ENCODE measurements at places on chromosomes 12 and 14. TPM values are rescaled to one million over a fixed set of nuclear protein-coding genes. Genes with fewer than 3 reads are reported as not detected.
A peak's percentile ranks its signal among the peaks of the same experiment; 100 is the strongest.

OTOGL gene
- total RNA-seq, result 0.09 TPM

SERPINA6 gene
- total RNA-seq, result not detected

AICDA gene
- 0.75 TPM for total RNA-seq

POTEM gene
- not detected for total RNA-seq

MAP1LC3B2 gene
- total RNA-seq, result not detected

DNA sequence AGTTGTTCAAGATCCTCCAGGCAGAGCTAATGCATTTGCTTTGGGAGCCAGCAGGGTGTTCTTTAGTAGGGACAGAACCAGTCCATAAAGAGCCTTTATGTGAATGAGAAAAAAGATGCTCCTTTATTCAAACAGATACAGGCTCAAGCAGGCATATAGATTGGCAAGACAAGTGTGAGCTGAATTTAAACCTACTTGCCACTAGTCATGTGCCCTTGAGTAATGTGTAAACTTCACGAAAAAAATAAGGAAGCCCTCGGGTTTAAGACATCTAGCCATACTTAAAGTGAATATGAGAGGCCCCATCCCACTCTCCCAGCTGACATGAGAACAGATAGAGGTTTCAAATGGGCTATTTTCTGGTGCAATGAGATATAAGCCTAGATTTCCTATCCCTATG lies 43.1 kb upstream of the STRAP start:
- no peaks in the 10 kb centered on the region for H3K4me1 ChIP-seq
- no peaks in the 10 kb centered on the region for H3K36me3 ChIP-seq
- H3K4me3 ChIP-seq, result no peak overlapping the region

DNA sequence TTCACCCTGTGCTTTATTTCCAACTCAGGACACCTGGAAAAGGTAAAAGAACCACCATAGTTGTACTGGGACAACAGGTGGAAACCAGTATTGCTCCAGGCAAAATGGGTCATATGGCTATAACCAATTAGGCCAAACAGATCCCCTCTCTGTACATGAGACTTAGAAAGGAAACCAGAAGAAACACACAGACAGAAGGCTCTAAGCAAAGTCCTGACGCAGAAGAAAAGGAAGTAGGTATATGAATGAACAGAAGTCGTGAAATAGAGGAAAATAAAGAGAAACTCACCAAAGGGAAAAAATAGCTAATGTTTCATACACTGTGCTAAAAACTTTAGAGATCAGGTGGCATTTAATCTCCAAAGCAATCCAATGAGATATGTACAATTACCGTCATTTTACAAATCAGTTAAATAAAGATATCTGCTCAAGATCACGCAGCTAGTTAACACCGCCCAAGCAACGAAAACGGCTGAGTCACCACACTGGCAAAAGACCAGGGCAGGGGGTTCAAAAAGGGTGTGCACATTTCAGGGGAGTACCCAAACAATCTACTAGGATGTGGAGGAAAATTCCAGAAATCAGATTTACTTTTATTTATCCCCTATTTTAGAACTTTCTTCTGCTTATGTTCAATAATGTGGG lies 82.3 kb downstream of the ITPR2 start:
- no peaks in the 10 kb centered on the region for H3K27me3 ChIP-seq
- H3K4me3 ChIP-seq, result no peak overlapping the region
- peaks cover 7% of the 10 kb centered on the region for H3K4me1 ChIP-seq
- no peak overlapping the region for H3K27ac ChIP-seq
- no peaks in the 10 kb centered on the region for H3K36me3 ChIP-seq
- DNase-seq, result no peak

GRCh38 chr12:113340061-113340460 lies 5.2 kb upstream of the SLC8B1 start:
- H3K4me1 ChIP-seq, result peaks cover 6% of the 10 kb centered on the region
- H3K4me3 ChIP-seq, result no peak overlapping the region
- DNase-seq, result no peak

GRCh38 chr14:56121816-56122215 lies 3.6 kb downstream of the PELI2 start:
- H3K27ac ChIP-seq, result no peak overlapping the region
- DNase-seq, result no peak
- no peak overlapping the region for H3K4me3 ChIP-seq
- no peaks in the 10 kb centered on the region for H3K36me3 ChIP-seq
- no peaks in the 10 kb centered on the region for H3K27me3 ChIP-seq
- peaks cover 38% of the 10 kb centered on the region for H3K4me1 ChIP-seq

DNA sequence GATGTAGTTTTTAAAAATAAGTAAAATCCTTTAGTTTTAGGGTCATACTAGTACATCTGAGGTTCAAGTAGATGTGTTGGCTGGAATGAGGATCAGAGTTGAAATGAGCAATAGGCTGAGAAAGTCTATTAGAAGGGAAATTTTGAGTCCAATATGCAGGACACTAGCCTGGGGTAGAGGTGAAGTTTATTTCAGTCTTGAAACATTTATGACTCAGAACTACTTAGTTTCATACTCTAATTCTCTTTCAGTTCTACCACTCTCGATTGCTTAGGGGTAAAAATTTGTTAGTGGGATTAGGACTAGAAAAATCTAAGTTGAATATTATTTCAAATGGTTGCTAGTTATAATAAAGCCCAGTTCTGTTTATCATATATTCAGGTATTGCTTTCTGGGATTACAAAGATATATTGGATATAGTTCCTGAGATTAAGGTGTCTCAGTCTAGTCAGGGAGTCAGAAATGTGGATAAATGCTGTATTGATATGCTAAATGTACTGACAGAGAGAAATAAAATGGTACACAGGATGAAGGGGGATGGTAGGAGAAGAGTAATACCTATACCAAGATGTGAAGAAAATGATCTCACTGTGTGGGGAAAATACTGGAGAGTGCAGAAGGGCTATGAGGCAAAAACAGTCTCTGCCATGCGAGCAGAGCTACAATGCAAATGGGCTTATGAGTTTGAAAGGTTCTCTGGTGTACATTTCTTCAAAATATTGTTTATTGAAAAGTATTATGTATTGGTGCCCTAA lies 395.8 kb upstream of the FBXO33 start:
- H3K4me1 ChIP-seq, result no peaks in the 10 kb centered on the region
- no peak overlapping the region for H3K27ac ChIP-seq
- no peaks in the 10 kb centered on the region for H3K27me3 ChIP-seq
- no peaks in the 10 kb centered on the region for H3K36me3 ChIP-seq

- no peak overlapping the region for H3K4me3 ChIP-seq
- H3K36me3 ChIP-seq, result no peaks in the 10 kb centered on the region
- peaks cover 4% of the 10 kb centered on the region for H3K27me3 ChIP-seq
Measured at GRCh38 chr12:26162905-26163304, 32.5 kb upstream of the SSPN start.

- no peak overlapping the region for H3K27ac ChIP-seq
- H3K27me3 ChIP-seq, result no peaks in the 10 kb centered on the region
- H3K4me3 ChIP-seq, result no peak overlapping the region
- no peak for DNase-seq
- H3K36me3 ChIP-seq, result no peaks in the 10 kb centered on the region
- H3K4me1 ChIP-seq, result no peaks in the 10 kb centered on the region
Measured at GRCh38 chr12:105090361-105090760, 6.1 kb upstream of the ALDH1L2 start.

GRCh38 chr14:68365228-68365627 lies 427.6 kb downstream of the ZFP36L1 start:
- DNase-seq, result no peak
- no peaks in the 10 kb centered on the region for H3K36me3 ChIP-seq
- H3K4me1 ChIP-seq, result peaks cover 28% of the 10 kb centered on the region
- H3K27ac ChIP-seq, result peak overlapping the region; percentile 56
- no peaks in the 10 kb centered on the region for H3K27me3 ChIP-seq
- H3K4me3 ChIP-seq, result no peak overlapping the region

GRCh38 chr14:104313674-104314073 lies 175.3 kb downstream of the KIF26A start:
- DNase-seq, result no peak
- H3K27ac ChIP-seq, result no peak overlapping the region
- H3K4me1 ChIP-seq, result no peaks in the 10 kb centered on the region
- no peak overlapping the region for H3K4me3 ChIP-seq
- no peaks in the 10 kb centered on the region for H3K36me3 ChIP-seq
- H3K27me3 ChIP-seq, result no peaks in the 10 kb centered on the region

DNA sequence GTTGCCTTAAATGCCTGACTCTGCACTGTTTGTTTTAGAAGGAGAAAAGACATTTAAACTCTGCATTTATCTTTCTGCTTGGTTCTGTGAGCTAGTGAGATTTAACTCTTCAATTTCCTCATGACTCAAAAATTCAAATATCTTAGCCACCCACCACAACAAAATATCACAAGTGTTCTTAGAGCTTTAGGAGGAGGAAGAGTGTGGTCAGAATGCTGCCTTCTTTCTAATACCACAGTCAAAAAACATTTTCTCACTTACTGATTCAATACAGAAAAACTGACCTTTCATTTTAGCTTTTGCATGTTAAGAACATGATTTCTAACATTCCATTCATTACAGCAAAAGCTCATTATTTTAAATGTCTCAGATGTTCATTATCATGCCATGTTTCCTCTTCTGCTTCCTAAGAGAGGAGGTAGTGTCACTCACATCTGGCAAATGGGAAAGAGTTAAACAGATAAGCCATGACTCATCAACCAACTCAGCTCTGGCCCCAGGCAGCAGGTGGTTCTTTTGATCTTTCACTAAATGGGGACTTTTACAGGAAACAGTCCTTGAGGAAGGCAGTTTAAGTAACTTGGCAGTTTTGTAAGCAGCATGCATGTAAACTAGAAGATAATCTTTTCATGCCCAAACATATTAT lies 56.4 kb upstream of the RNU6-8 start:
- H3K36me3 ChIP-seq, result no peaks in the 10 kb centered on the region
- no peak overlapping the region for H3K4me3 ChIP-seq
- H3K27me3 ChIP-seq, result no peaks in the 10 kb centered on the region
- DNase-seq, result no peak
- H3K27ac ChIP-seq, result no peak overlapping the region

- no peak overlapping the region for H3K4me3 ChIP-seq
- H3K4me1 ChIP-seq, result peaks cover 17% of the 10 kb centered on the region
- DNase-seq, result peak; percentile 91
- H3K27me3 ChIP-seq, result no peaks in the 10 kb centered on the region
- H3K36me3 ChIP-seq, result no peaks in the 10 kb centered on the region
Measured at GRCh38 chr12:15278816-15279658, 43.3 kb upstream of the PTPRO start.

GRCh38 chr14:62824086-62824485 lies 221.2 kb downstream of the KCNH5 start:
- H3K27ac ChIP-seq, result no peak overlapping the region
- H3K4me3 ChIP-seq, result no peak overlapping the region
- H3K4me1 ChIP-seq, result no peaks in the 10 kb centered on the region
- H3K27me3 ChIP-seq, result no peaks in the 10 kb centered on the region
- no peaks in the 10 kb centered on the region for H3K36me3 ChIP-seq

DNA sequence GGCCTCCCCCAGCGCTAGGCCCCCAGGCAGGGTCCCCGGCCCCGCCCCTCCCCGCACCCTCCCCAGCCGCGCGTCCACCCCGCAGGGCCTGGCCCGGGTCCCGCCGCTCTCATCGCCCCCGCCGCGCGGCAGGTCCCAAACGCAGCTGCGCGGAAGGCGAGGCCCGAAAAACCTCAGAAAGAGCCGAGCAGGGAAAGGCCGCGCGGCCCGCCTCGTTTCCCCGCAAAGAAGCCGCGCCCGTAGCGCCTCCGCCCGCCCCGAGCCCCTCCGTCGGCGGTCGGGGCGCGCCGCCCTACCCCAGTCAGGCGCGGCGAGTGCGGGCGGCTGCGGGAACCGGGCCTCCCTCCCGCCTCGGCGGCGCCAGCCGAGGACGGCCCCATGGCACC lies 324 bp downstream of the POLE start:
- H3K27ac ChIP-seq, result no peak overlapping the region
- DNase-seq, result no peak
- no peaks in the 10 kb centered on the region for H3K36me3 ChIP-seq
- H3K4me3 ChIP-seq, result peak overlapping the region; percentile 69
- peaks cover 8% of the 10 kb centered on the region for H3K4me1 ChIP-seq

DNA sequence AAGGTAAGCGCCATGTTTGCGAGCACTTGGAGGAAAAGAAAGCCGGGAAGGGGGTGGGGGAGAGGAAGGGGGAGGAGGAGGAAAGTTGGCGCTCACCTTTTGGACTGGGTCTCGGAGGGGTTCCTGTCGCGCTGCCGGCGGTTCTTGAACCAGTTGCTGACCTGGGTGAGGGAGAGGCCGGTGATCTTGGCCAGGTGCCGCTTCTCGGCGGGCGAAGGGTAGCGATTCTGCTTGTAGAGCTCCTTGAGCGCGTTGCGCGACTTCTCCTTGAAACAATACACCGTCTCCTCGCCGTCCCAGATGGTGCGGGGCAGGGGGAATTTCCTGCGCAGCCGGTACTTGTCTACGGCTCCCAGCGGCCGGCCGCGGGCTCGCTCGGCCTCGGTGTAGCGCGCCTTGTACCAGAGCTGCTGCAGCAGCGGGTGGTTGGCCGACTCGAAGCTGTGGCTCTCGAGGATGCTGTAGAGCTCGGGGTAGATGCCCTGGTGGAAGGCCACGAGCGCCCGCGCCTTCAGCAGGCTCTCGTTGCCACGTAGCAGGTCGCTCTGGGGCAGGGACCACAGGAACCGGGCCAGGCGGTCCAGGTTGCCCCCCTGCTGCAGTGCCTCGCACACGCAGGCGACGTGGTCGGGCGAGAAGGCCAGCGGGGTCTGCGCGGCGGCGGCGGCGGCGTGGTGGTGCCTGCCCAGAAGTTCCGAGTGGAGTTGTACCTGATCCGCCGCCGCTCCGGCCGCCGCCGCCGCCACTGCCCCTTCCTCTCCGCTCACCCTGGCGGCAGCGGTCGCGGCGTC lies 840 bp downstream of the SIX4 start:
- peaks cover 48% of the 10 kb centered on the region for H3K27me3 ChIP-seq
- peaks cover 16% of the 10 kb centered on the region for H3K4me1 ChIP-seq
- peak overlapping the region; percentile 68 for H3K4me3 ChIP-seq
- peak; percentile 75 for DNase-seq
- no peaks in the 10 kb centered on the region for H3K36me3 ChIP-seq

DNA sequence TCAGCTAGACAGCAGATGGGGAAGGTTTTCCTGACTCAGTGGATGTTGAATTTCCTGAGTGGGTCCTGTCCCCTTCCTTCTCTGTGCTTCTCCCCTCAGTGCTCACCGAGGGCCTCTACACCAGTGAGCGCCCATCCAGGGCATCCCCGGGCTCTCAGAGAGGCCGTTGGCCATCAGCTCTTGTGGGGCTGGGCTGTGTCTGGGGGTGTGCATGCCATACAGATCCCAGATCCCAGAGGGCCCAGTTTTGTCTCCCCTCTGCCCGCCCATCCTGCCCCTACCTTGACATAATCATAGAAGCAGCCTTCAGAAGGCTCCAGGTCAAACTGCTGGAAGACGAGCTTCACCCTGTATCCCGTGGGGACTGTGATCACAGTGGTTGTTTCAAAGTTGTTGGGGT lies 1.1 kb downstream of the C1R start:
- H3K4me1 ChIP-seq, result peaks cover 37% of the 10 kb centered on the region
- peak overlapping the region; percentile 80 for H3K27ac ChIP-seq

DNA sequence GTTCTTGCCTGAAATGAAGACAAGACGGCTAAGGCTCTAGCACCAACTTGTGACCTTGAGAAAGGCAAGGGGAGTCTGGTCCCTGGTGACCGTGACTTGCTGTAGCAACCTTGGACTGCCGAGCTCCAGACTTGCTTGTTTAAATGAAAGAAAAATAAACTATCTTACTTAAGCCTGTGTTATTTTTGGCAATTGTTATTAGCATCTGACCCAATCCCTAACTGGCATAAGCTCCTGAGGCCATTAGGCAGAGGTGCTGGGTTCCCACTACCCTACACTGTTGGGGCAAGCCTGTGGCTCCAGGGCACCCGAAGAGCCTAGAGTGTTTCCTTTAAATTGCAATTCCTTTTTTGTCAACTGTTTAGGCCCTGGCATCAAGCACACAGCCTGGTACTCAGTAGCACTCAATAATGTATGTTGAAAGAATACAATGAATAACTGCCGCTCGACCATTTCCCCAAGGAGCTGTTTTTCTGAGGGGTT lies 106.9 kb upstream of the HIF1A start:
- no peaks in the 10 kb centered on the region for H3K27me3 ChIP-seq
- H3K4me1 ChIP-seq, result peaks cover 21% of the 10 kb centered on the region
- DNase-seq, result no peak
- H3K4me3 ChIP-seq, result no peak overlapping the region
- H3K36me3 ChIP-seq, result no peaks in the 10 kb centered on the region

All from upper lobe of right lung (tissue), 1 donor.